ENCODE measurements at places on chromosomes 13 and 19.

- no peak for DNase-seq
These were observed 263.6 kb upstream of the GPC6 start for GRCh38 chr13:92963029-92963428.

DNA sequence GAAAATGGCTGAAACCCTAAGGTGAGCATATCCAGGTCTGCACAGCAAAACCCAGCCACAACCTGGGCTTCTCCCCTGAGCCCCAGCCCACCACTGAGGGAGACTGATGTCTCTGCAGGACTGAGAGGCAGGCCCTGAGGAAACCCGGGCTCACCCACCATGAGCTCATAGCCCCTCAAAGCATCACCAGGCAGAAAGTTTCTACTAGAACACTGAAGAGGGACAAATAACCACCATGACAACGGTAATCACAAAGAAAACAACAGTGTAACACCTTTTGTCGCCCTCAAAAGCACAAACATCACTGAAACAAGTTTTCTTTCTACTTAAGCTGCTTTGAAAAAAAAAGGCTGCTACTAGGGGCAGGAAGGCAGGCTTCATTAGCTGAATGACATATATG, 29.8 kb downstream of the TSHZ3 start:
- DNase-seq, result no peak

DNA sequence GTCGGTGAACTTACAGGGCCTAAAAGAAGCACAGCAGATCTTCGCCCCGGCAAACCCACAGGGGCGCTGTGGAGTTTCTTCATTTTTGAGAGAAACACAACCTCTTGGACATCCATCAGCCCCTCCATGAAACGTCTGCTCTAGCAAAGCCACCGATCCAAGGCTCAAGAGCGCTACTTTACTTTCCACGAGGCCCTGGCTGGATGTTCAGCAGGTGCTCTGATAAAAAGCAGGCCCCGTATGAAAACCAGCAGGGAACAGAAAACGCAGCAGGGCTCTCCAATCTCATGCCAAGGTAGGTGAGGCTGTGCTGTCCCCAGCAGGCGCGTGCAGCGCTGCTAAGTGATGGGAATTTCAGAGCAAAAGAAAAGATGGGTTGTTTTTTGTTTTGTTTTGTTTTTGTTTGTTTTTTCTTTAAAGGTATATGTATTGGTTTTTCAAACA, 86.7 kb downstream of the IRS2 start:
- no peak for DNase-seq

DNA sequence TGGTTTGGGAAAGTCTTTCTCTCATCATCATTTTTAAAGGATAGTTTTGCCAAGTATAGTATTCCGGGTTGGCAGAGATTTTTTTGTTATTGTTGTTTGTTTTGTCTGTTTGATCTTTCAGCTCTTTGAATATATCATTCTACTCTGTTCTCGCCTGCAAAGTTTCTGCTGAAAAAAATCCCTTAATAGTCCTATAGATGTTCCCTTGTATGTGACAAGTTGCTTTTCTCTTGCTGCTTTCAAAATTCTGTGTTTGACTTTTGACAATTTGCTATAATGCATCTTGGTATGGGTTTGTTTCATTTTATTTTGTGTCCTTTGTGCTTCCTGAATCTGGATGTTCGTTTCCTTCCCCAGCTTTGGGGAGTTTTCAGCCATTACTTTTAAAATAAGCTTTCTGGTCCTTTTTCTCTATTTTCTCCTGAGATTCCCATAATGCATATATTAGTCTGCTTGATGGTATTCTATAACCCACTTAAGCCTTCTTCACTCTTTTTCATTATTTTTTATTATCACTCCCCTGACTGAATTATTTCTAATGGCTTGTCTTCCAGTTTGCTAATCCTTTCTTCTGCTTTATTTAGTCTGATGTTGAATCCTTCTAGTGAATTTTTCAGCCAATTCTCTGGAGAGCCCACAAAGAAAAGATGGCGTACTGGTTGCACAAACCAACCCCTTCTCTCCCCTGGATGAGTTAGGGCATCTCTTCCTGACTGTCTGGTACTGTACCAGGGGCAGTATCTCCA, 14.6 kb downstream of the ZNF569 start:
- DNase-seq, result no peak

GRCh38 chr13:76745261-76746200, 140.7 kb downstream of the KCTD12 start:
- DNase-seq, result no peak

- DNase-seq, result no peak
These were observed 277.8 kb downstream of the FOXO1 start for GRCh38 chr13:40388617-40389016.

DNA sequence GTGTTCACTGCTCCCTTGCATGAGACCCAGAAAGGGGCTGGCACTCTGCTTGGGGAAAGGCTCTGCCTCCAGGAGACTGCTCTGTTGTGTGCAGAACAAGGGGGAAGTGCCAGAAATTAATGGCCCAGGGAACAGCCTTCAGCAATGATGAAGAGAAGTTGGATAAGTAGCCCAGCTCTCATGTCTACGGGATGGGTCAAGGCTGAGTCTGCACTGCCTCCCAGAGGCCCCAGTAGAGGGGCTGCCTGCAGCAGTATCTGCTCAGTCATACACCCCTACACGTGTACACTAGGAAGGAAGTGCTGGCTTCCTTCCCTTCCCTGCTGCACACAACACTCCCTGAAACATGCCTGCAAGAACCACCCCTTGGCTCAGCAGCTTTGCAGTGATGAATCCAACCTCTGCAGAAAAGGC, 54.6 kb upstream of the URI1 start:
- no peak for DNase-seq

DNA sequence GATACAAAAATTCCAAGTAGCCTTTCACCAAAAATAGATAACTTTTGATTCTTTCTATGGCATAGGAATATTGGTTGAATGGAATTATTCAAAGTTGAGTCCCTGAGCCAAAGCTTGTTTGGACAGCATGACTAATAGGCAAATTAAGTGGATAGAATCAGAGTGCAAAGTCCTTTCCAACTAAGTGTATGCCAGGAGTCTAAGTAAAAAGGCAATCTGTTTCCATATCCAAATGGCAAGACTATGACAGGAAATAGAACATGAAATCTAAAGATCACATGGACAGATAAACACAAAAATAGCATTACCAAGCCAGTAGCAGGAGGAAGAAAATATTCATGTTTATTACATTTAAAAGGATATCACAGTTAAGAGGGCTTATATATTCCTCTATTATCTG, 804.6 kb downstream of the SLITRK6 start:
- no peak for DNase-seq

- DNase-seq, result no peak
These were observed 110.9 kb downstream of the KL start for GRCh38 chr13:33127009-33127551.

GRCh38 chr13:64332048-64332447, 2898.1 kb downstream of the PCDH9 start:
- no peak for DNase-seq

GRCh38 chr13:80262051-80262695, 78.8 kb downstream of the SPRY2 start:
- no peak for DNase-seq

DNA sequence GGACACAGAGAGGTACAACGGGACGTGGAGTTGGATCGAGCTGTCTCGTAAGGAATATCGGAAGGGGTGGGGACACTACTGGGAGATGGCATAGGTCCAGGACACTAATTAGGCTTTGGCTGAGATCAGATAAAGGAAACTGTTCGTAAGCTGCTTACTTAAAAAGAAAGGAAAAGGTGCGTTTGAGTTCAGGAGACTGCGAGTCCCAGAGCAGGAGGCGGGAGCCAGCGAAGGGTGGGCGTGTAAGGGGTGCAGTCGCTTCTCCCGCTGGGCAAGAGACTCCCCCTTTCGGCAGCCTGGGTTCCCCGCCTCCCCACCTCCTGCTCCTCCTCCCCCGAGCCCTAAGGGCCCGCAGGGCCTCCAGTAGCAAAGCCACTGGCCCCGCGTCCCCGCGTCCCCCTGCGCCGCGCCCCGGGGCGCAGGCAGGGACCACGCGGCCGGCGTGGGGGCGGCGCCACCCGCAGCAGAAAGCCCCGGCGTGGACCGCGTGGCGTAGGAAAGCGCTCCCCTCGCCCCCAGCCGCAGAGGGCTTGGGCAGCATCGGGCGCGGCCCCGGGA, 547 bp downstream of the ABCC4 start:
- no peak for DNase-seq

GRCh38 chr19:34120846-34121639, 51.3 kb upstream of the LSM14A start:
- no peak for DNase-seq

DNA sequence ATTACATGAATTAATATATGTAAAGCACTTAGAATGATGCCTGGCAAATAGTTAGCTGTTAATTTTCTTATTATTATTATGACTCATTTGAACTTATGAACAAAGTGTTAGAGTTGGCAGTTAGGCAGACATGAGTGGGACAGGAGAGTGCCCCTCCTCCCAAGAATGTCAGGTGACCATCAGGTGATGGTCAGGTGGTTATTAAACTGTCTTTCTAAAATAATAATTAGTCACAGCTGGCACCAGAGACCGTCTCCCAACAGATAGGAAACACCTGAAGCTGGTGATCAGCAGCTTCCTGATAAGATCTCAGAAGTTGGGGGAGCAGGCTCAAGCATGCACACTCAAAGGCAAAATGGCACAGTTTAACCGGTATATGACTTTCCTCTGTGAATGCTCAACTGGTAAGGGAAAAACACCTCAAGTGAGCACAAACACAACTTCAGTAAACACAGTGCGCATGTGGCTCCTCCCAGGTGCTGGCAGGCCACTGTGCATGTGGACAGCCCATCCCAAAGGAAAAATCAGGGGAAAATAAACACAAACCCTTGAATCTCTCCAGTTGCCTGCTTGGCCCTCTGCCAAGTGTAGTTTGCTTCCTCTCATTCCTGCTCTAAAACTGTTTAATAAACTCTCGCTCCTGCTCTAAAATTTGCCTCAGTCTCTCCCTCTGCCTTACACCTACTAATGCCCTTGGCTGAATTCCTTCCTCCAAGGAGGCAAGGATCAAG, 54.0 kb downstream of the FLT1 start:
- DNase-seq, result no peak

DNA sequence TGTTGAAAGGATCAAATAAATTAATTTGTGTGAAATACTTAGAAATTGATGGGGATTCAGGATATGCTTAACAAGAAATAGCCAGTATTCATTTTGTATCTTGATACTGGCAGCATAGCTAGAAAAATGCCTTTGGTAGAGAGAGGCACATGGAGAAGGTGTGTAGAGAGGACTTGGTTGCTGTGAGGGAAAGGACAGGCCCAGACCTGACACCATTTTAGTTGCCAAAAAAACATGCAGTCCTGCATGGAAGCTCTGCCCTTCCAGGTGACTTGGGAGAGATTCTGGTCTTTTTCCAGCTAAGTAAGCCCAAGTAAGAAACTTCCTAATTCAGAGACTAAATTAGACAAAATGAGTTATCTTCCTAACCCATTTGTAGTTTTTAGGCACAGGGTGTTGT, 335.0 kb downstream of the RFC3 start:
- no peak for DNase-seq

DNA sequence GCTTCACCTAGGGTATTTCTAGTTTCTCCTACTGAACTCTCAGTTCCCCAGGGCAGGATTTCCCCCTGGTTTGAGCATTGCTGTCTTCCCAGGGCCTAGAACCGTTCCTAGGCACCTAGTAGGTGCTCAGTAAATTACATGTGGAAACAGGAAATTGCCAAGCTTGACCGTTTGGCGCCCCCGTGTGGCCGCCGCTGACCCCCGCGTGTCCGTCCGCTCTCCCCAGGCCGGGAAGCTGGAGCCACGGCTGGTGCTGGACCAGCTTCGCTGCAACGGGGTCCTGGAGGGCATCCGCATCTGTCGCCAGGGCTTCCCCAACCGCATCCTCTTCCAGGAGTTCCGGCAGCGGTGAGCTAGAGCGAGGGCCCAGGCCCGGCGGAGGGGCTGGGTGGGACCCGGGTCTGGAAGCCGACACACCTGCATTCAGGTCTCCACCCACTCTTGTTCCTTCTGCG, 55.5 kb downstream of the MYH14 start:
- DNase-seq, result no peak

- DNase-seq, result no peak
These were observed 13.0 kb downstream of the CYP2S1 start for GRCh38 chr19:41205995-41206394.

DNA sequence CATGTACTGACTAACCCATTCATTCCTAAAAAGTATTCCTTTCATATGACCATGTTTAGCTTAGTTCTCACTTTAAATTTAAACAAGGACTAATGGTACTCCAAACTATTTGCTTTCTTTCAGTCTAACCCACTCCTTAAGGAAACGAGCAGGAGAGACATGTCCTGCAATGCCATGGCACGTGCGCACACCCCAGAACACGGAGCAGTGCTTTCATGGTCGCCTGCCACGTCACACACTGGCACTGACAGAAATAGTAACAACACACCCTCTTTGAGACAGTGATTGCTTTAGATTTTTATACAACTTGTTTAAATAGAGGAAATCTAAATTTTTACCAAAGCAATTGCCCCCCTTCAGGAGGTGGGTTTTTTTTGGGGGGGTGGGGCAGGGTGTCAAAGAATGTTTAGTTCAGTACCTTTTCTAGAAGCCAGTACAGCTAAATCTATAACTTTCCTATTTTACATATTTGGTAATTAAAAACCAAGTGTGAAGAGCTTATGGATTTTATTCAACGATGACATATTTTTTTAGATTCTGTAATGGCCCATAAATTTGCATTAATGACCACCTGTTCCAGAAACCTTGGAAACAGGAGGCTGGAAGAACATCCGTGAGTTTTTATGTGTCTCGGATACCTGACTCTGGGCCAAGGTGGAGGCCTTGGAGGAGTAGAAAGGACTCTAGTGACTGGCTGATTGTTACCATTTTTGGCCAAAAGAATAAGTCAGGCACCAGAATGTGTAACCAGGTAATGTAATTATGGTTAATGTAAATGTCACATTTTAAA, 247.1 kb downstream of the DCT start:
- DNase-seq, result no peak

DNA sequence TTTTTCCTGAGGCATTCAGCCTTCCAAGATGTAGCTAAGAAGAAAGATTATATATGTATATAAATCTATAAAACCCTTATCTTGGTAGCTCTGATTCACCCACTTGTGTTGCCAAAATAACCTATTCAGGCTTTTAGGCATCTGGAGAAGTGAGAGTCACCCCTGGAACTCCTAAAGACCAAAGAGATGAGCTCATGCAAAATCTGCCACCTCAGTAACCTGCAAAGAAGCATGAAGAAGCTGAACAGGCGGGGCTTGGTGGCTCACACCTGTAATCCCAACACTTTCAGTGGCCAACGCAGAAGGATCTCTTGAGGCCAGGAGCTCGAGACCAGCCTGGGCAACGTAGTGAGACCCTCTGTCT, 393.7 kb downstream of the FOXO1 start:
- no peak for DNase-seq

GRCh38 chr19:17989425-17990094, 18.4 kb upstream of the ARRDC2 start:
- no peak for DNase-seq

DNA sequence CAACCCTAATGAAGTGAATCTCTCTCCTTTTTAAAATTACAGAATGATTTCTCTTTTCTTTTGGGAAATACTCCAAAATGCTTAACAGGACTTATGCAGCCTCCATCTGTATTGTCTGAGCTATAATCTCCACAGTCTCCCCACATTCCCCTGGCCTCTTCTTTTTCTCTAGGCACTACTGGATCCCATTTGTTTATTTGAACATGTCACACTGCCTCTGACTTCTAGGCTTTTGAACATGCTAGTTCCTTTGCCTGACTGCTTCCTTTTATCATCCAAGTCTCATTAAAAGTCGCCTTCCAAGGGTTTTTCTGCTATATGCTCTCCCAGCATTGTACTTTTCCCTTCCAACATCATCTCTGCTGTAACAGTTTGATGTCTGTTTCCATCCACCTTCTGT, 548.7 kb downstream of the PCDH9 start:
- no peak for DNase-seq

Data from anterior cingulate cortex (tissue), 58 donors.